Osteocyte (in vitro differentiated cells): ENCODE measurements at places on chromosomes 13 and 19. TPM values are rescaled to one million over a fixed set of nuclear protein-coding genes. Genes with fewer than 3 reads are reported as not detected.

DNA sequence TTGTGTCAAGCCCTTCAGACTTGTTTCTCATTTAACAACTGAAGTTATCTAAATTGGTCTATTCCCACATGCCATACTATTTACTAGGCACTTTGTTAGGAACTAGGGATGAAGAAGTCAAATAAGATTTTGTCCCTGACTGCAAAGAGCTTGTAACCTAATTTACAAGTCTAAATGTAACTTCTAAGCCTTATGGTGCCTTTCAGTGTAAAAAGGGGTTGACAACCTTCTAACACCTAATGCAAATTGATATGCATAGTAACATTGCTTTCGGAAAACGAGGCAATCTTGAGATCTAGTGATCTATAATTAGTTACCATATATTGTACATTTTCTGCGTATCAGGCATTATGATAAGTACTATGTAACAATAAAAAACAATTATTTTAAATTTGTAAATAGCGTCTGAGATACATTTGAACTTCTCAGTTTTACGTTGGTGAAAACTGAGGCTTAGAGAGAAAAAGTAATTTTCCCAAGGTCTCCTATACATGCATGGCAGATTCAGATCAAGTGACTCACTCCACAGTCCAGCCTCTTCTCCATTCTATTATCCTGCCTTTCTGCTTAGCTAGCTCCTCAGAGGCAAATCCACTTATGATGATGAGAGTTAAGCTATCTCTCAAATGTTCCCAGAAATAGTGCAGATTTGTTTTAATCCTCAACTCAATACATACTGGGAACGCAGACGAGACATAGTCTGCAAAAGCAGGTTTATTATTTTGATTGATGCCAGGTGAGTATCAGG, 764.9 kb upstream of the SLITRK5 start:
- DNase-seq, result no peak

DNA sequence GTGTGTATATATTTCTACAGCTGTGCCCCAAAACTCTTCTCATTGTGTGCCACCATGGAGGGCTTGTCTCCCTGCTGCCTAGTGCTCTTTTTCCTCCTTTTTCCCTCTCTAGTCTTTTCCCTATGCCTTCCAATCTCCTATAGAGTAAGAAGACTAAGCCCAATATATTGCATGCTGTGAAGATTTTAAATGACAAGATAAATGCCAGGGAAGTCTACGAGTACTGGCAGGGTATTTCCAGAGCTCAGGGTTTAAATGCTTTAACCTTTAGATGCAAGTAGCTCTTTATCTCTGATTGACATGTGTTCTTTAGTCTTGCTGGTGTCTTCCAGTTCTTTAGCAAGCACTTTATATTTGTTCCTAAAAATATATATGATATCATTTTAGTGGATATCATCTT, 200.7 kb downstream of the SLITRK1 start:
- no peak for DNase-seq

GRCh38 chr13:21522847-21523246, 63.7 kb upstream of the ZDHHC20 start:
- DNase-seq, result no peak

DNA sequence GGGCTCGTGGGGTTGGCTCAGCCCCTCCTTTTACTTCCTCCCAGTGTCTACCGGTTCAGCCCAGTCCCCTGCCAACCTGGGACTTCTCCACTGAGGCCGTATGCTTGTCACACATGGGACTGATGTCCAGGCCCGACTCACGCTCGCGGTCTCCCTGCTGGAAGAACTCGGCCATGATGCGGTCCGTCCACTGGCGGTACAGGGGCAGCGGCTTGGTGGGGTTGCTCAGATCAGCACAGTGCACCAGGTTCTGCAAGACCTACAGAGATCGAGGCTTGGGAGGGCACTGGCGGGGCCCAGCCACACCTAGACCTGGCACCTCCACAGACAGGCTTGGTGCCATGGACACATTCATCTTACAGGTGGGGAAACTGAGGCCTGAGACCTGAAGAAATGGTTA, 7.8 kb upstream of the RAB3A start:
- DNase-seq, result no peak

Gene EID2B
- total RNA-seq, result 3.6 and 4.0 TPM in 2 replicates

DNA sequence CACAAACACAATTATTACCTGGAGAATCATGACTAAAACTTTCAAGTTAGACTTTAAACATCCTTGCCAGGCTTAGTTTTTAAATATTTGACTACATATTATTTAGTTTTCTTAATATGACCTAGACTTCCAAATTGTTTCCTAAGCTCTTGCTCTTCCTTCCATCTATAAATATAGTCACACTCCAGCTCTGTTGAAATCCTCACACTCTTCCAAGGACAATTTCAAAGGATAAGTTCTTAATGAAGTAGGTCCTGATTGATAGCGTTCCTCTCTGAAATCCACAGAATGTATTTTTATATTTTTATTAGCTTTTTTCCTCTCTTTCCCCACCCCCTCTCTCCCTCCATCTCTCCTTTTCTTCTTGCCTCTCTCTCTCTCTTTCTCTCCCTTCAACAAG, 1074.1 kb upstream of the PCDH20 start:
- DNase-seq, result no peak

Gene HOOK2
- 24.6 and 26.8 TPM in 2 replicates for total RNA-seq

Gene FCAR
- not detected in 2 replicates for total RNA-seq

GRCh38 chr19:9645472-9645871, 24.4 kb upstream of the ZNF561 start:
- DNase-seq, result no peak

GRCh38 chr19:38268539-38268938, 4.2 kb downstream of the SPINT2 start:
- no peak for DNase-seq

- no peak for DNase-seq
Measured at GRCh38 chr13:99687723-99688397, 186.6 kb downstream of the TM9SF2 start.

Gene CEBPA
- 0.86 and 1.4 TPM in 2 replicates for total RNA-seq

DNA sequence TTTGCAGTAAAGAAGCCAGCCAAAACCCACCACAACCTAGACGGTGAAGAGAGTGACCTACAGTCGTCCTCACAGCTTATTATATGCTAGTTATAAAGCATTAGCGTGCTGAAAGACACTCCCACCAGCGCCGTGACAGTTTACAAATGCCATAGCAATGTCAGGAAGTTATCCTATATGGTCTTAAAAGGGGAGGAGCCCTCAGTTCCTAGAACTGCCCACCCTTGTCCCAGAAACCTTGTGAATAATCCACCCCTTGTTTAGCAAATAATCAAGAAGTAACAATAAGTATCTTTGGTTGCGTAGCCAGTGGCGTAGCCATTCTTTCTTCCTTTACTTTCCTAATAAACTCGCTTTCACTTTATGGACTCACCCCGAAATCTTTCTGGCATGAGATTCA, 227.9 kb upstream of the ARGLU1 start:
- DNase-seq, result no peak

- DNase-seq, result no peak
Measured at GRCh38 chr13:61905054-61905453, 489.4 kb upstream of the PCDH20 start.

Gene OR10H1
- not detected in 2 replicates for total RNA-seq

DNA sequence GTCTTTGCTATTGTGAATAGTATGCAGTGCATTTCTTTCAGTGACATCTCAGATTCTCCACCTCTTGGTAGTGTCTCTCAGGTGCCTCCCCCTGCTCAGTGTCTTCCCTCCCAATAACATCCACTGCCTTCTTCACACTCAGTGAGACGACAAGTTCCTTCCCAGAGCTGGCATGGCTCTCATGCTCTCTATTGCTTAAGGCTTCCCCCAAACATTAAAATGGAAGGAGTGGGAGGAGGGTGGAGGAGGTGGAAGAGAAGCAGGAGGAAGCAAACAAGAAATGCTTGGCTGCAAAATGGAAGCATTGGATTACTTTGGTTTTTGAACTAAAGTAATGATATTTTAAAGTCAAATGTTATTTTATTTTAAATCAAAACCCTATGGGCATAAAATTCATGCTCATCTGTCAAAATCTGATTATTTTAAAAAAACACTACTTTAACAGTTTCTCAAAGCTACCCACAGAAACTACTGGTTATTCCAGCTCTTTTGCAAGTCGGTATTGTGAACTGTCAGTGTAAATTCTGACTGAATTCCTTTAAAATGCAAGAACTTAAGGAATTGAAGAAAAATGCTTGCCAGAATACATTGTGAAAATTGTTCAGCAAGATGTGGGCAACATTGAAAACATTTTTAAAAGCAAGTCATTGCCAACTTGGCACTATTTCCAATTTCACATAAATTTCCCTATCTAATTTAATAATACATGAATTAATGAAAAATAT, 727.6 kb upstream of the ARGLU1 start:
- no peak for DNase-seq

- no peak for DNase-seq
Measured at GRCh38 chr19:53908106-53908934, 758 bp upstream of the CACNG7 start.

Gene CATSPERD
- not detected in 2 replicates for total RNA-seq

GRCh38 chr13:37797631-37798030, 71.9 kb downstream of the TRPC4 start:
- no peak for DNase-seq

GRCh38 chr19:22030680-22031079, 19.9 kb upstream of the ZNF208 start:
- DNase-seq, result no peak

Gene CGB2
- not detected in 2 replicates for total RNA-seq

DNA sequence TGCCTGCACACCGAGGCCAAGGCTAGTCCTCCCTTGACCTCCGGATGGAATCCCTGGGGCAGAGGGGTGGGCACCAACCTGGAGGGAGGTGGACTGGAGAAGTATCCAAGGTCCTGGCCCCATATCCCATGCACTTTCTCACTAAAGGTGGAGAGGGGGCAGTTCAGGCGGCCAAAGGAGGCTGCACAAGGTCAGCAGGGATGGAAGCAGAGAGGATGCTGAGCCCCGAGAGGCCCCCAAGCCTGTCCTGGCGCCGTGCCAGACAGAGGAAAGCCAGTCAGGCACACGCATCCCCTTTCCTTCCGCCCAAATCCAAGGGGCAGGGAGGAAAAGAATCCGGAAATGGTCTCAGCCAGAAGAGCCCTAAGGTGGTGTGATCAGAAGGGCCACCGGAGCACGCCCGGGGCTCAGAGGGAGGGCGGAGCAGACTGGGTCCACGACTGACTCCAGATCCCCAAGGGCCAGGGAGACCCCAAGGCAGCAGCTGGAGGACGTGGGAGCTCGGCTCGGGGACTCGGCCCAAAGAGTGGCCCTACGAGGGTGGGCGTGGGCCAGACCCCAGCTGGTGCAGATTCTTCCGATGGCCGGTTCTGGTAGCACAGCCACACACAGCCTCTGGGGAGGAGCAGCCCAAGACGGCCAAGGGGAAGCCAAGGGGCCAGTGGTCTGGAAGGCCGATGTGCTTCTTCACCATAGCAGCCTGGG, 60.0 kb downstream of the MLLT1 start:
- DNase-seq, result no peak

Gene COX7A1
- not detected in 2 replicates for total RNA-seq
